ENCODE measurements at places on chromosomes 13 and 19. TPM values are rescaled to one million over a fixed set of nuclear protein-coding genes. Genes with fewer than 3 reads are reported as not detected.

Gene RNF126
- polyA plus RNA-seq, result 108 TPM

Gene IRS2
- 1.5 TPM for polyA plus RNA-seq

Gene ZNF91
- 32.3 TPM for polyA plus RNA-seq

Gene CGB7
- not detected for polyA plus RNA-seq

Gene ZNF534
- 0.14 TPM for polyA plus RNA-seq

Gene FGF21
- not detected for polyA plus RNA-seq

Gene CYP4F8
- polyA plus RNA-seq, result not detected

Gene ADGRE1
- polyA plus RNA-seq, result 0.06 TPM
